Left kidney (tissue), 8 donors: ENCODE measurements at places on chromosomes 2 and 18.
A peak's percentile ranks its signal among the peaks of the same experiment; 100 is the strongest.

DNA sequence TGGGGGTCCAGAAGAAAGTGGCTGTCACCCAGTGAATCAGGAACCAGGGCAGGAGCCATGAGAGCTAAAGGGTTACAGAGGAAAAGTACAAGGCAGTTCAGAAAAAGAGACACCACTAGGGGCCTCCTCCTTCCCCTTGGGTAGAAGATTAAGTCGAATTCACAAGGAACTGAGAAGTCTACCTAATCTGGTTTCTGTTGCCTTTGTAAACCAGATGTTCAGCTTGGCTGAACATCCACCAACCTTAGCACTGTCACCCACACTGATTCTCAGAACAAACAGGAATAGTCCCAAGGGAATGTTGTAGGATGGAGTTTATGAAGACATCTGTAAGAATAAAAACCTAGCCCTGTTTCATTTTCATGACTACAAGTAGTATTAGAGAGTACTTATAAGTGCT lies 90.4 kb upstream of the NOSTRIN start:
- no peak for DNase-seq

DNA sequence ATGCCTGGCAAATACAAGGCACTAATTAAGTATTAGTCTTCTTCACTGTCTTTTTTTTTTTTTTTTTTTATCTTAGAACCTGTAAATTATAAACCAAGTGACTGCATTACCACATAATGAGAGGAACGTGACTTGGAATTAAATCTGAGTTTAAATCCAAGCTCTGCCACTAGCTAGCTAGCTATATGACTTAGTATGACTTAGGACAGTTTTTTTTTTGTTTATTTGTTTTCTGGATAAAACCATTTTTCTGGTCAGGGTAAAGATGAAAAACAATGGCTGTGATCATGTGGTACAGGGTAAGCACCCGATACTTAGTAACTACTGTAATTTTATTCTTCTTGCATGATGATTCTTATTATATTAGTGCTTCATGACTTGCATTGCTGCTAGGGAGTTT lies 191.8 kb upstream of the LRRTM1 start:
- no peak for DNase-seq

DNA sequence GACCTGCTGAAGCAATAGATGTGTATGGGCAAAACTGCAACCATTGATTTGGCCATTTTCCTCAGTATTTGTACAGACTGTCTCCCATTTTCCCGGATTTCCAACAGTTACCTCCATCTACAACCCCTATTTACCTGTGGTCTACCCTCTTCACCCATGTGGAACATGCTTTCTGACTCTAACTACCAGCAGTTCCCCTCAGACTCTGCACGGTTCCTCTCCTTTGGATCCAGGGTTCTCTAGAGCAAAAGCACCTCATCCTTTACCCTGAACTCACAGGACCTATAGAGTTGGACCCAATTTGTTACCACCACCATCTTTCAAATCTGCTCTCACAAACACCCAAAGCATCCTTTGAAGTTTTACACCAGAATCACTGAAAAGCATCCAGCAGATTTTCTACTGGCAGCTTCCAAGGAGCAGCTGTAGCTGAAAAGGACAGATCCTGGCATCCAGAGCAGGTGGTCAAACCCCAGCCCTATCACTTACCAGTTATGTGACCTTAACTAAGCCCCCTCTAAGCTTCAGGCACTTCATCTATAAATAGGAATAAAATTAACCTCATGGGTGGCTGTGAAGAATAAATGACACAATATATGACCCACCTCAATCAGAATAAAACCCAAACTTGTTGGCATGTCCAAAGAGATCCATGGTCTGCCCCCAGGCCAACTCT lies 15.3 kb downstream of the CYTIP start:
- DNase-seq: no peak

DNA sequence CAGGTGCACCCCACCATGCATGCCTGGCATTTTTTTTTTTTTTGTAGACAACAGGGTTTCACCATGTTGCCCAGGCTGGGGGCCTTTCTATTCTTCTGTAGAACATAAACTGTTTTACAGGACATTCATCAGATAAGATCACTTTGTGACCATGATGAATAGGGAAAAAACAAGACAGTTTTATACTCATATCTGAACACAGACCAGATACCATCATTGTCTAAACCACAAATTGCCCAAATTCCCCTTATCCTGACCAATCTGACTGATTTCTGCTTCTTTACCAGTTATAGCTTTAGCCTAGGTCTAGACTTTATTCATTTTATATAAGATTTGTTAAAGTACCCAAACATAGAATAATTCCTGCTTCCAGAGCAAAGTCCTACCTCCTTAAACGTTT lies 1699.3 kb upstream of the TMEFF2 start:
- no peak for DNase-seq

- DNase-seq: no peak
Measured at GRCh38 chr2:182715121-182715891, 751 bp upstream of the DNAJC10 start.

DNA sequence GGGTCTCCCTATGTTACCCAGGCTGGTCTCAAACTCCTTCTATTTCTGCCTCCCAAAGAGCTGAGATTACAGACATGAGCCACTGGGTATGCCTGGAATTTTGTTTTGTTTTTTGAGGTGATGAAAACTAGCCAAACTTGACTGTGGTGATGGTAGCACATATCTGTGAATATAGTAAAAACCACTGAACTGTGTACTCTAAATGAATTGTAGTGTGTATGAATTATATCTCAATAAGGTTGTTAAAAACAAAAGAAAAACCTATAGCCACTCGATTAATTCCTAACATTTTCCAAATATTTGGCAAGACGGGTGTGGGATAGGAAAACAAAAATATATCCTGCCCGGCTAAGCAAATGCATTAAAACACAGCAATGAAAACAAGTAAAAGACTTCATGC lies 1302.3 kb upstream of the CHAC2 start:
- no peak for DNase-seq

DNA sequence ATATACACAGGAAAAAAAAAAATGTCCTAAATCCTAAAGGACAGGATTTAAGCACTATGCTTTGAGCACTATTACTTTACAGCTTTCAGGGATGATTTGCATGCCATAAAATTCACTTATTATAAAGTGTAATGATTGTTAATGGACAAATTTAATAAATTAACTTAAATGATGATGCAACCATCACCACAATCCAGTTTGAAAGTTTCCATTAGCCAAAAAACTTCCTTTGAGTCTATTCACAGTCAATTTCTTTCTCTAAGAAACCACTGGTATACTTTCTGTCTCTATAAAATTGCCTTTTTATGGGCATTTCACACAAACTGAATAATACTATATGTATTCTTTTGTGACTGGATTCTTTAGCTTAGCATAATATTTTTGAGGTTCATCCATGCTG lies 111.1 kb upstream of the RIOK3 start:
- DNase-seq: no peak

GRCh38 chr18:74068296-74068695 lies 79.3 kb downstream of the FBXO15 start:
- no peak for DNase-seq

GRCh38 chr2:43333656-43334144 lies 107.3 kb upstream of the ZFP36L2 start:
- no peak for DNase-seq

- no peak for DNase-seq
Measured at GRCh38 chr2:159128191-159128590, 158.3 kb downstream of the WDSUB1 start.

GRCh38 chr2:184685999-184686841 lies 87.9 kb downstream of the ZNF804A start:
- DNase-seq: no peak

- no peak for DNase-seq
Measured at GRCh38 chr18:289026-289425, 21.2 kb upstream of the THOC1 start.

DNA sequence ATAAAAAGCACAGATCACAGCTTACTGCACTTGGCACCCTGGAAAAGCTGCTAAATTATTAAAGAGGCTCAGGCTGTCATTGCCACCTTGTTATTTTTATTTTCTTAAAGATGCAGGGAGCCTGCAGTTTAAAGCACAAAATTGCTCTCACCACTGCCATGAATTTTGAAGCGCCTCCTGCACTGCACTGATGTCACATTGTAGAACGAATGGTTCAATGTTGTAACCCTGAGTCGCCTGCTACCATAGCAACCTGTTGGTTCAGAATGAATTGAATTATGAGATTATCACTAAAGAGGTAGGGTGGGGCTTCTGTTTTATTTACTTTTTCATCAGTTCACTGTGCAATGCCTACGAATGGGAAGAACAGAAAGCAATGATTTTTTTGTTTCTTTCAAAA lies 16.5 kb downstream of the SCG2 start:
- no peak for DNase-seq

DNA sequence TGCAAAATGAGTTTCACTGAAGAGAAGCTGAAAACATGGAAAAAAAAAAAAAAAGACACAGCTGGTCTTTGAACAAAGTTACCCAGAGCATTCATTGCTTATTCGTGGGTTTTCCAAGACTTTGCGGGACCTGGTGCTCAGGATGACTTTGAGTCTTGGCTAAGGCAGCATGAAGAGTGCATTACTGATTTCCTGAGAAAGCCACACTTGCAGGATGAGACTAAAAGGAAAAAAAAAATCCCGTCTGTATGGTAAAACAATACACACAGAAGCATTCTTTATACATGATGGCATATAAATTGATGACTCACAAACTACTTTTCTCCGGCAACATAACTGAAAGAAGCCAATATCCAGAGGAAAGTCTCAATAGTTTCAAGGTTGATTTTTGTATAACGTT lies 195.4 kb downstream of the SPP2 start:
- no peak for DNase-seq

DNA sequence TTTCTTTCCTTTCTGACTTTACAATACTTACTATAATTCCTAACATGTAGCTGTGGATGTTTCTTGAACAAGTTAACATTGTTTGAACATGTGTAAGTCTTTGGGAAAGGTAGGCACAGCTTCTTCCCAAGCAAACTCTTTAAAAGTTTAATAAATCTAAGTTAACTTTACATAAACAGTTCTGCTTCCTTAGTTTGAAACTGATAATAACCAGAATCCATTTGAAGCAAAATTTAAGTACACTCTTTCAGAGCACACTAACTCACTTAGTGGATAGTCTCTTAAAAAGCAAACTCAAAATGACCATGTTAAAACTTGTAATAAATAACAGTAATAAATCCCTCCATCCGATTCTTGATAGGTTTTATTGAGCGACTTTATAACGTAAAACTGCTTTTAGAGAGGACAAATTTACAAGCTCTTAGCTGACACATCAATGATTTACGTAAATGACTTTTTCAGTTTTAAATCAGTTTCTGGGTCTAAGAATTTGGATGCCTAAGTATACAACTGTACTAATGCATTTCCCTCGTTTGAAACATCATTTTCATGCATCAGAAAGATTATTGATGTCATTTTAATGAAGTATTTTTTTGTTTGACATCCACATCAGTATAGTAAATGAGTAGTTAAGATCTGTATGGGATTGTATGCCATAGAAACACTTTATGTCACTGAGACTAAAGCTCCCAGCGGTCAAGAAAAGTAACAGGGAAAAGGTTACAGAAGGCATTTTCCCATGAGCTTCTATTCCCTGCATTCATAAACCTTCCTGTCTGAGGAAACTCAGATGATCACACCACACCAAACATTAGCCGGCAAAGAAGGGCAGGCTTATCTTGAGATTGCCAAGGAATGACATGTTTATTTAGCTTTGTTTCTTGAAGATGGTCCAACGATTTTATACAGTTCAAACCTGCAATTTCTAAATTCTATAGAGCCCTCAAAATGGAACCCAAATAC lies 67.5 kb downstream of the PDE1A start:
- DNase-seq: peak; percentile 36

DNA sequence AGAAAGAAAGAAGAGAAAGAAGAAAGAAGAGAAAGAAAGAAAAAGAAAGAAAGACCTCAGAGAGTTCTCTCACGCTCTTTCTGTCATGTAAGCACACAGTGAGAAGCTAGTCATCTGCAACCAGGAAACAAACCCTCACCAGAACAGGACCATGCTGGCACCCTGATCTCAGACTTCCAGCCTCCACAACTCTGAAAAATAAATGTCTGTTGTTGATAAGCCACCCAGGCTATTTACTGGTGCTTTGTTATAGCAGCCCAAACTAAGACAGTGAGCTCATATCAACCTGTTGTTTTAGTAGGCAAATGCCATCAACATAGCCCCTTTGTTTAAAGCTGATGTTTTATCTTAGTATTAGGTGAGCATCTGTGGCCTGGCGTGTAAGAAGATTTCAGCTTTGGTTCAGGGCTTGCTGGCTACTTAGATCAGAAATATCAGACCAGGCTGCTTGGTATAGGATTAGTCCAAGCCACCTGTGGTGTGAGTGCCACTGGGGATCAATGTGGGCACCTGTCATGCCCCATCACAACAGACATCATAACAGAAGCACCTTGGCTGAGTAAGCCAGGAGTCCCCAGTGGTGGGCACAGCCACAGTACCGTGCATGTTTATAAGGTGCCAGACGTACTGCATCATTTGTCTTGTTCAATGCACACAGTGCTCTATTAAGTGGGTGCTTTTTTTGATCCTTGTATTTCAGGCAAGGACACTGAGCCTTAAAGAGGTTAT lies 94.4 kb downstream of the LBH start:
- no peak for DNase-seq

DNA sequence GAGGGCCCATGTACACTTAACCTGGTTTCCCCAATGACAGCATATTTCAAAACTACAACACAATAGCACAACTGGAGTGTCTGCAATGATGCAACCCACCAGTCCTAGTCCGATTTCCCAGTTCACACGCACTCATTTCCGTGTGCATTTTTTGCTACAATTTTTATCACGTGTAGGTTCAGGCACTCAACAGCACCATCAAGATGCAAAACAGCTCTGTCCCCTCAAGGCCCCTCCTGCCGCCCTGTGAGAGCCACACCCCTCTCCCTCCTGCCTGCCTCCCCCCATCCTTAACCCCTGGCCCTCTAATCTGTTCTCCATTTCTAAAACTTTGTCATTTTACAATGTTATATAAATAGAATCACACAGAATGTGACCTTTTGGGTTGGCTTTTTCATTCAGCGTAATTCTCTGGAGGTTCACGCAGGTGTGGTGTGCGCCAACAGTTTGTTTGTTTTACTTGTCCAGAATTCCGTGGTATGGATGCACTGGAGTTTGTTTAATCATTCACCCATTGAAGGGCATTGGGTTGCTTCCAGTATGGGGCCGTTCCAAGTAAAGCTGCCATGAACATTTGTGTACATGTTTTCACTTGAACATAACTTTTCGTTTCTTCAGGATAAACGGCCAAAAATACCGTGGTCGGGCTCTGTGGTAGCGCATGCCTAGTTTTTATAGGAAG lies 8.4 kb downstream of the KCNIP3 start:
- no peak for DNase-seq

DNA sequence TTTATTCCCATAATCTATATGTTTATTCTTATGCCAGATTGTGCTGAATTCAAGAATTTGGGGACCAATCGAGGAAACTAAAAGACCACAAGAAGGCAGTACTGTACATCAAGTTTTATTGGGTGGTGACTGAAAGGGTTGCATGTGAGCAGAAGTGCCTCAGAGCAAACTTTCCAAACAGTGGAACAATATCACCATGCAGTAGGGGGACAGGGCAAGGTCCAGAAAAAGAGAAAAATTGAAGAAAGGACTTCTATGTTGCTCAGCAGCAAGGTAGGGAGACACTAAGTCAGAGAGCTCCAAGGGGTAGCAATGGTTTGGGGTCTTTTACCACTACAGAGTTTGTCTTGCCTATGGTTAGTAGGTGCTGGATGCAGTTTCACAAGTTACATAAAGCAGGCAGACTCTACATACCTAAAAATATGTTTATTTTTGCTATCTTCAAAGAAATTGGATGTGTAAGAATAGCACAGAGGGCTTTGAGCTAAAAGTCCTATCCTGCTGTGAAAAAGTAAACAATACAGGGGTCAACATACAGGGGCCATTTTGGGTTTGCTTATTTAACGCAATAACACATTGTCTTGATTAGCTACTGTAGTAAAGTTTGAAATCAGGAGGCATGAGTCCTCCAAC lies 43.8 kb upstream of the ZBTB14 start:
- no peak for DNase-seq
